ENCODE measurements at places on chromosomes 16 and 17.

DNA sequence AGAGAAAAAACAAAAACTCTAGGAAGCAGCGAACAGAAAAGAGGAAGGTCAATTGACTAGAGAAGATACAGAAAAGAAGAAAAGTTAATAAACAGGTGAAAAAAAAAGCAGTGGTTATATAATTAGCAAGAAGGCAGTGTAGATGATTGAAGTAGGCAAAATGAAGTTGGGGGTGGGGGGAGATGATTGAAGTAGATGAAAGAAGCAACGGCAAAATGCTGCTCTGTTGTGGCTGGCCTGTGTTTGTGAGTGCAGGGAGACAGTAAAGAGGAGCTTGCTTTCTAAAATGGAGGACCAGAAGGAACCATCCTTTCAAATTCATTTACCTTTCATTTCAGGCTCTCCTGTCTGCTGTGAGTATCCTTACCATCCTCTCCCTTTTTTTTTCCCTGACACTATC is 3.6 kb downstream of the EVI2B start:
- H3K4me3 ChIP-seq: peak overlapping the region; percentile 79
- peaks cover 67% of the 10 kb centered on the region for H3K4me1 ChIP-seq
- H3K27me3 ChIP-seq: no peaks in the 10 kb centered on the region

DNA sequence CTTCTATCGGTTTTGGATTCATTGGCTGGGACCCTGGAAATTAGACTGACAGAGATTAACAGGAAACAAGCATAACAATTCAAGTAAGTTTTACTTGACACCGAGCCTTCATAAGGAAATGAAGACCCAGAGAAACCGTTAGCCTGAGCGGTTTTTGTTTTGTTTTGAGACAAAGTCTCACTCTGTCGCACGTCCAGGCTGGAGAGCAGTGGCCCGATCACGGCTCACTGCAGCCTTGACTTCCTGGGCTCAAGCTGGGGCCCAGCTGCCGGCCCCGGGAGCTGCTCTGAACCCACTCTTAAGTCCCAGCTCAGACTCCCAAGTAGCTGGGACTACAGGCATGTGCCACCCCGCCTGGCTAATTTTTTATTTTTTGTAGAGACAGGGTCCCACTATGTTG is 321.3 kb downstream of the SEC14L1 start:
- H3K27me3 ChIP-seq: no peaks in the 10 kb centered on the region
- H3K36me3 ChIP-seq: peaks cover 4% of the 10 kb centered on the region
- H3K27ac ChIP-seq: peak overlapping the region; percentile 99
- H3K4me3 ChIP-seq: peak overlapping the region; percentile 85

- no peaks in the 10 kb centered on the region for H3K27me3 ChIP-seq
- H3K36me3 ChIP-seq: peaks cover 28% of the 10 kb centered on the region
- peaks cover 20% of the 10 kb centered on the region for H3K4me1 ChIP-seq
- no peak overlapping the region for H3K27ac ChIP-seq
- no peak overlapping the region for H3K4me3 ChIP-seq
- DNase-seq: no peak
Measured at GRCh38 chr16:24116046-24116776, 139.9 kb upstream of the CACNG3 start.

DNA sequence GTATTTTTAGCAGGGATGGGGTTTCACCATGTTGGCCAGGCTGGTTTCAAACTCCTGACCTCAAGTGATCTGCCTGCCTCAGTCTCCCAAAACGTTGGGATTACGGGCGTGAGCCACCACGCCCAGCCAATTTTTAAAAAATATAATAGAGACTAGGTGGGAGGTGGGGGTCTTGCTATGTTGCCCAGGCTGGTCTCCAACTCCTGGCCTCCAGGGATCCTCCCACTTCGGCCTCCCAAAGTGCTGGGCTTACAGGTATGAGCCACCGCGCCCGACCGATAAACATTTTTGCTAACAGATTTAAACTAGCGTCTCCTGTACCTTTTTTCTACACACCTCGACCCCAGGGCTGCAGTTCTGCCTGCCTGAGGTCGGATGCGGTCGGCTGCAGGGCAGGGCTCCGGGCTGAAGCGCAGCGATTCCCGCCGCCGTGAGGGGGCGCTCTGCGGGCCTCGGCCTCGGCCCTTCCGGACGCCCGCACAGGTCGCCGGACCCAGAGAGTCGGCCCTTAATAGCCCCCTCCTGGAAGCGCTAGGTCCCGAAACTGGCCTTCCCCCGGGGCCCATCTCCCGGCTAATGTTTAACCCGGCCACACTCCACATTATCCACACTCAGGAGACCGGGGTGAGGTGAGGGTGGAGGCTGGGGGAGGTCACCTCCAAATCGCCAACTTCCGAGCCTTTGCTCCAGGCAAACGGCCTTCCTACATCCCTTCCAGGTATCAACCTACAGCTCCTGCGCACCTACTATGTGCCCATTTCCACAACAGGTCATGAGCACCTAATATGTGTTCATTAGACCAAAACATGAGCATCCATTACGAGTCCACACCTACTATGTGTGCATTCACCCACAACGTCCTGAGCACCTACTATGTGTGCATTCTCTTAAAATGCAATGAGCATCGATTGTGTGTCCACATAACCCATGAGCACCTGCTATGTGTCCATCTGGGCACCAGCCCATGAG is 2.0 kb upstream of the GLIS2 start:
- peaks cover 10% of the 10 kb centered on the region for H3K27me3 ChIP-seq
- H3K36me3 ChIP-seq: peaks cover 5% of the 10 kb centered on the region
- DNase-seq: no peak
- peak overlapping the region; percentile 93 for H3K4me3 ChIP-seq
- peaks cover 11% of the 10 kb centered on the region for H3K4me1 ChIP-seq
